Stimulated activated CD4-positive, alpha-beta T cell treated with anti-CD3 and anti-CD28 coated beads, Interleukin-1b, Interleukin-23, amount 100 ng/mL, for 1 hour (primary cell): ENCODE measurements at places on chromosomes 4 and X.

DNA sequence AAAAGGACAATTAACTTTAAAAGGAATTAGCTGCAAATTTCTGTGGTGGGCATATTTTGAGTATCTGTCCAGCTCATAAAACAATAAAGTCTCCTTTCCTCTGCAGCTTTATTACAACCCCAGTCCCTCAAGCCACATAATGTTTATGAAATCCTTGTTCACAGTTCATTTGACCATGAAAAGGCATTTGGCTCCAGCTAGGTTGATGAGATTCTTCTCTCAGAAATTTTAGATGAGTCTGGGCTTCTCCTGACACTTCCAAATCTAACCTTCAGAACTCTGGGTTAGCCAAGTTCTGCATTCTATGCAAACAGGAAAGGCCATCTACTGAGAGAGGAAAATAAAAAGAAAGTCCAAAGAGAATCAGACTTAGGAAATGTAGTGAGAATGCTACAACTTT is 156.8 kb downstream of the GRXCR1 start:
- DNase-seq, result no peak

GRCh38 chrX:144293229-144293628 is 409.4 kb downstream of the UBE2NL start:
- DNase-seq, result no peak

DNA sequence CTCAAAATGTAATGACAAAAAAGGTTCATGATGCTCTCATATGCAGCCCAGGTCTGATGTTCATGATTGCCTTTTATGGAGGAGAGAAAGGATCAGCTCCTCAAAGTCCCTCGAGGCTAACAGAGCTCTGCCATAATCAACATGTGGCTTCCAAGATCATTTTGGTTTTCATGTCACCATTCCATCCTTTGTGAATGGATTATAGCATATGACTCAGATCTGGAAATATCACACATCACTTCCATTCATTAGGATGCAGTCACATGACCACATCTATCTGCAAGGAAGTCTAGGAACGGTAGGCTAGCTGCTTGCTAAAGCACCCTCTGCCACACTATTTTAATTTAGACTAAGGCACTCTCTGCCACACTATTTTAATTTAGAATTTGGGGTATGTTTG is 77.6 kb downstream of the COX18 start:
- no peak for DNase-seq

- DNase-seq, result no peak
Measured at GRCh38 chr4:18110099-18110498, 88.5 kb upstream of the LCORL start.

DNA sequence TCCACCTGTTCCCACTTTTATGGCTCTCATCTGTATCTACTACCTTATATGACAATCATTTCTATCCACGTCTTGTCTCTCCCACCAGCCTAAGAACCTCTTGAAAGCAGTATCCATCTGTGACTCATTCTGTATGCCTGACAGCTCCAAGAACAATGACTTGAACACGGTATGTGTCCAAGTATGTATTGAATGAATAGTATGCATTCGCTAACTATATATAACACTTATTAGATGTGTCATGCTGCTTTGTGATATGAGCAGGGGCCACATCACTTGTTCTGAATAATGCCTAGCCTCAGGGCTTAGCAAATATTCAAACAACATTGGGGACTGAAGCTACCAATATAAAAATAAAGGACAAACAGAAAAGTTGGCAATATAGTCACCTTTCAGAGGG is 4.9 kb downstream of the OPHN1 start:
- DNase-seq, result no peak
